ENCODE measurements at places on chromosomes 2 and 18.

GRCh38 chr18:74005320-74006109 is 142.1 kb downstream of the FBXO15 start:
- no peak for DNase-seq

DNA sequence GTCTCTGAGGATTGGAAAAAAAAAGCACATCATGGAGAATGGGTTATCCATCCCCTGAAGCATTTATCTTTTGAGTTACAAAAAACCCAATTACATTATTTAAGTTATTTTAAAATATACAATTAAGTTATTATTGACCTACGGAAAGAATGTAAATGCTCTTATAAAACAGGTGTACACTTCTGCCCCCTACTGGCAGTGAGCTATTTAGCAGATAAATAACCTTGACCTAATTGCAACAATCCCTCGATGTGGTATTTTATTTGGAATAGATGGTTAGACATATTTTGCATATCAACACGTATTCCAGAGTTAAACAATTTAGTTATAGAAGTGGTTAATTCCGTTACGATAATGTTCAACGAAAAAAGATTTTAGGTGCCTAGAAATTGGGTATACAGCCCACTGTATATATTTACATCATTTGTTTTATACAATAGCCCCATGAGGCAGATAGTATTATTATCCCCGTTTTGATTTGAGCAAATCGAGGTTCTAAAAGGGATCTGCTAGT is 9.1 kb upstream of the DAW1 start:
- no peak for DNase-seq

- DNase-seq, result no peak
Measured at GRCh38 chr2:111666160-111666559, 217.8 kb downstream of the ANAPC1 start.

GRCh38 chr2:13193075-13193474 is 476.3 kb downstream of the TRIB2 start:
- DNase-seq, result no peak

DNA sequence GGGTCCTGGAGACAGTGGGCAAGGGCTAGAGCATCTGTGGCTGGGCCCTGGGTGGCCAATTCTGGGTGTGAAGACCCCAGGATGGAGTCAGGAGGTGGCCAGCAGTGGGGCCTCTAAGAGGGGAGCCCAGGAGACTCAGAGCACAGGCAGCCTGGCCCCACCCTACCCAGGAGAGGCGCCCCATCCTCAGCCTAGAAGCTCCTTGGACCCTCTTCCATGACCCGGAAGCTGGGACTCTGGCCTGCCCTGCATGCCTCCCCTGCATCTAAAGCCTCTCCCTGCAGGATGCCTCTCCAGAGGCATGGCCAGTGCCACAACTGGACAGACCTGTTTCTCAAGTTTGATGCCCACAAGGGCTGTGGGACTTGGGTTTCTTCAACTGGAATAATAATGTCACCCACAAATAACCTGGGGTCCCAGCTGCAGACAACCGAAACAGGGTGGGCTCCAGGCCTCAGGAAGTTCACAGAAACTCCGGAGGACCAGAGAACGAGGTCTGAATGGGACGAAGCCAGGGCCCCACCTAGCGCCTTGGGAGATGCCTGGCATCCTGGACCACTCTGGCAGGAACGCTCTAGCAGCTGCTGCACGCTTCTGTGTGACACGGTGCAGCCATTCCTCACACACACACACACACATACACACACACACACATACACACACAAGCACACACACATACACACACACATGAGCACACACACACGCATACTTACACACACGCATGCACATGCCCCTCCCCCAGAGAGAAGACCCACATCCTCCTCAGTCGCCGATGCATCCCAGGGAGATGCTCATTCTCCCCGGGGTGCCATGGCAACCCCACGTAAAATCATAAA is 16.4 kb downstream of the KCNIP3 start:
- DNase-seq, result no peak

GRCh38 chr2:206692971-206693370 is 25.2 kb downstream of the DYTN start:
- DNase-seq, result no peak

- no peak for DNase-seq
Measured at GRCh38 chr18:53843113-53843760, 381.2 kb downstream of the MBD2 start.

DNA sequence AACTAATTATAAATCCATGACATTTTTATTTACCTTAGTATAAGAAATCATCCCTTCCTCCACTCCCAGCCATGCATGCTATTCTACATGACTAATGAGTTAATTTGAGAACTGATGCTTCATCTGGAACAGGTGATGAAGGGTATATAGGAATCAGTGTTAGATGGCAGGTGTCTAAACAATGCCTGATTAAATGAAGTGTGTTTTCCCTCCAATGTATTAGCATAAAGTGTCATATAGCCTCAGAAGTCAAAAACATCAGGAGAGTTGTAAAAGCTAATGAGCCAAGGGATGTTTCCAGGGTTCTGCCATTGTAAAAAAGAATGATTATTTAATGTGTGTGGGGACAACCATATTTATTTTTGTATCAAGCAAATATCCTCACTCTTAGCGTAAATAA is 913.8 kb downstream of the DCC start:
- DNase-seq, result no peak

DNA sequence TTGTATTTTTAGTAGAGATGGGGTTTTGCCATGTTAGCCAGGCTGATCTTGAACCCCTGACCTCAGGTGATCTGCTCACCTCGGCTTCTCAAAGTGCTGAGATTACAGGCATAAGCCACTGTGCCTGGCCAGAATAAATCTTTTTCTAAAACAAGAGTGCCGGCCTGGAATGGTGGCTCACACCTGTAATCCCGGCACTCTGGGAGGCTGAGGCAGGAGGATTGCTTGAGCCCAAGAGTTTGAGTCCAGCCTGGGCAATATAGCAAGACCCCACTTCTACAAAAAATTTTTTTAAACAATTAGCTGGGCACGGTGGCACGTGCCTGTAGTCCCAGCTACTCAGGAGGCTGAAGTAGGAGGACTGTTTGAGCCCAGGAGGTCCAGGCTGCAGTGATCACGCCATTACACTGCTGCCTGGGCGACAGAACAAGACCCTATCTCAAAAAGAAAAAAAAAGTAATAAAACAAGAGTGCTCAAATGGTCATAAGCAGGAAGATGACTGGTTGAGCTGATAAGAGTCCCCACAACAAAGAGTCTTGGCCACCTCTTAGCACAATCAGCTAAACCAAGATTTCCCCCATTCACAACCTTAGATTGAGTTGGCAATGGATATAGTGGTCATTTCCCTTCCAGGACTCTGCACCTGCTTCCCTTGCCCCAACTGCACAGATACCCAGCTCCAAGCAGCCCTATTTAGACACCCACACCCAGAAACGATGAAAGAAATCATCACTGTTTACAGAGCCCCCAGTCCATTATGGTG is 5.8 kb upstream of the UCN start:
- DNase-seq, result no peak

GRCh38 chr2:74334931-74335333 is 8.3 kb downstream of the SLC4A5 start:
- DNase-seq, result peak; percentile 41

GRCh38 chr2:239706367-239706766 is 305.5 kb upstream of the HDAC4 start:
- DNase-seq, result no peak

DNA sequence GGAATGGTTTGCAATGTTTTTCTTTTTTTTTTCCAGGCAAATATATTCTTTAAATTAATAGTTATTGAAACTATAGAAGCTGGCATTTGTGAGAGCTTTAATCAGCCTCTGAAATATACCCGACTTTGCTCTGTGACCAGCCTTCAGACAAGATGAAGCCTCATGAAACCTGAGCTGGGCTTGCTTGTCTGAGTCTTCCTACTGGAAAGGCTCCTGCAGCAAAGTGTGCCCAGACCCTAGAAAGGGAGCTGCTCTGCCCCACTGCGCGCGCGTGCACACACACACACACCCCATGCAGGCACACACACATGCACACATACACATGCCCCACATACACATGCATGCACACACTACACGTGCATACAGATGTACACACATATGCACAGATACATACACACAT is 203.3 kb upstream of the NT5C1B start:
- DNase-seq, result no peak

- no peak for DNase-seq
Measured at GRCh38 chr18:12308386-12309100, 502 bp downstream of the TUBB6 start.

GRCh38 chr18:4172196-4173100 is 282.7 kb downstream of the DLGAP1 start:
- no peak for DNase-seq

GRCh38 chr2:37622450-37623100 is 48.9 kb downstream of the CDC42EP3 start:
- no peak for DNase-seq

GRCh38 chr18:13745696-13746095 is 19.2 kb downstream of the RNMT start:
- DNase-seq, result no peak

DNA sequence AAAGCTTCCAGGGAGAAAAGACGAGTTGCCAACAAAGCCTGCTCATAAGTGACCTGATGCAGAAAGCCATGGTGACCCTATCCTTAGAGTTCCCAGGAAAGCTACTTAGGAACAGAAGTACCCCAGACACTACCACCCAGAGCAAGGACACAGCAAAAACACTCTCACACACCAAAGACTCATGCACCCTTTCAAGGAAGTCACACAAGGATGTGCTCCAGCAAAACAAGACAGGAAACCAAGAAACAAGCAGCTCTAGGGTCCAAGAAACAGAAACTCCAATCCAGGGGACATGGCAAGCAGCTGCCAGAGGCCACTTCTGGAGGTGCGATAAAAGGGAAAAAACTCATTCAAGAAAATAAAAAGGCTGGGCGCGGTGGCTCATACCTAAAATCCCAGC is 5.7 kb downstream of the KIF1A start:
- DNase-seq, result no peak

DNA sequence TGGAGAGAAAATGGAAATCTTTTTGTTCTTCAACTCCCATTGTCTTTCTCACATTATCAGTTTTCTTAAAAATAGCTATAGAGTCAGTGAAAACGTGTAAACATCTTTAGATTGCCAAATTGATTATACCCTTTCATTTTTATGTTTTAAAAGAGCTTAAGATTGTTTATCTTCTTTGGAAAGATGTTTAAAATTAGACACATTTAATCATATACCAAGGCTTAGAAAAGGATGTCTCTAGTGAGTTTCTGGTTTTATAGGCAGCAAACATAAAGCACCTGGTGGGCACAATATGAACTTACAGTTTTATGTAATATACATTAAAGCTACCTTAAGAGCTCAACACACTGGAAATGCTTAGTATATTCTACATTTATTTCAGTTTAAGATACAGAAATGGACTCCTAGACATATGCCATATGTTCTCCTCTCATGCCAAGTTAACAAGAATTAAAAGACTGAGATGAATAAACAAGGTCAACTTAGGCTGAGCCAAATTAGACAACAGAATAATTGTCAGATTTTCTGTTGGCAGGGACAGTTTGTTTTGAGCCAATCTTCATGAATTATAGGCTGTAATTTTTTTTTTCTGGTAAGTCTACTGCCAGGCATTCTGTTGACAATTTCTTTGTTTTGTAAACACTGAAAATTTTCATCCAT is 112.7 kb downstream of the OTX1 start:
- DNase-seq, result no peak

- DNase-seq, result no peak
Measured at GRCh38 chr2:68415521-68415920, 50.4 kb downstream of the PLEK start.

GRCh38 chr2:3646446-3646845 is 11.6 kb upstream of the ALLC start:
- no peak for DNase-seq

- DNase-seq, result no peak
Measured at GRCh38 chr2:86069091-86069685, 36.5 kb downstream of the POLR1A start.

DNA sequence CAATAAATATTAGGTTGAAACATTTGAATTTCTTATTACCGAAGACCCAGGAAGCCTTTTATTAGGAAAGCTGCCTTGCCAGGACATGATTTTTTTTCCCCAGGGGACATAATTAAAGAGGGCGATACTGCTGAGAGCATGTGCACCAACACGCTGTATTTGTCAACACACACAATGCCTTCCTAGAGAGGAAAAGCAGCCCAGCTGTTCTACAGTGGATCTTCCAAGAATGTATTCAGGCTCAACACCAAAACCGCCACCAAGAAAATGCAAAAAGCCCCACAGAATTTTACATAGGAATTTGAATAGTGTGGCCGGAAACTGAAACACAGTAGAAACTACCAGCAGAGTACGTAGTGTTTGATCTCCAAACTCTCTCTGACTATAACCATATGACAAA is 320.4 kb downstream of the DLGAP1 start:
- no peak for DNase-seq

- DNase-seq, result no peak
Measured at GRCh38 chr2:191500884-191501560, 176.9 kb upstream of the NABP1 start.

GRCh38 chr18:47882641-47883040 is 47.8 kb downstream of the SMAD2 start:
- no peak for DNase-seq

DNA sequence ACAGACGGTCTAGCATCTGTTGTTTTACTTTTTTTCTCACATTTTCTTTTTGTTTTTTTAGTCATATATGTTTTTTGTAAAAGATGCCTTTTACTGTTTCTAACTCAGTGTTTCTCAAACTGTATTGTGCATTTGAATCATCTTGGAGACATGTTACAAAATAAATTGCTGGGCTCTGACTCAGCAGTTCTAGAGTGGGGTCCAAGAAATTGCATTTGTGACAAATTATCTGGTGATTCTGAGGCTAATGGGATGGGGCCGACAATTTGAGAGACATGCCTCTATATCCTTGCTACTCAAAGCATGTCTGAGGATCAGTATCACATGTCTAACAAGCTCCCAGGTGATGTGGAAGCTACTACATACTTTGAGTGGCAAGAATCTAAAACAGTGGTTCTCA is 478.8 kb downstream of the PLCL1 start:
- no peak for DNase-seq

GRCh38 chr2:167544602-167545001 is 656.3 kb downstream of the XIRP2 start:
- DNase-seq, result no peak

GRCh38 chr2:26696351-26696816 is 3.9 kb downstream of the KCNK3 start:
- DNase-seq, result no peak

DNA sequence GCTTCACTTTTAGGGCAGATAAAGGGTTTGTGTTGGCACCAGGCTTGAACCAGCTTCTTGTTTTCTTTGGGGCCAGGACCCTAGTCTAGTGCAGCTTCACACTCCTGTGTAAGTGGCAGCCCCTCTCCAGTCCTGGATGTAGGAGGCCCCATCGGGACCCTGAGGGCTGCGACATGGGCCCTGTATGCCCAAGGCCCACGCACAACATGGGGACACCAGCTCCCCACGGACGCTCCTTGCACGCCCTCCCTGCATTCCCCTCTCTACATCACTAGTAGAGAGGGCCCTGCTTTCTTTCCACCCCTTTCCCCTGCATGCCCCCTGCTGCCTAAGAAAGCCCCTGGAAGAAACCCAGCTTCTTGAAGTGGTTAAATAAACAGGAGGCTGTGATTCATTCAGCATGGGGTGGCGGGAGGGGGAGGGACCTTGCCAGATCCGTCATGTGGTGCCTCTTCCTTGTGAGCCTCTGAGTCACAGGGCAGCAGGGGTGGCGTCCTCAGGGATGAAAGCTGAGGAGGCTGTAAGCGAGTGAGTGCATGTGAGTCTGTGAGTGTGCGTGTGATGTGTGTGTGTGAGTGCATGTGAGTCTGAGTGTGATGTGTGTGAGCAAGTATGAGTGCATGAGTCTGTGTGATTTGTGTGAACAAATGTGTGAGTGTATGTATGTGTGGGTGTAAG is 42.5 kb downstream of the COPS8 start:
- peak; percentile 24 for DNase-seq

- no peak for DNase-seq
Measured at GRCh38 chr18:32520771-32521170, 50.1 kb upstream of the GAREM1 start.

- no peak for DNase-seq
Measured at GRCh38 chr2:54757500-54757899, 34.0 kb downstream of the EML6 start.
